ENCODE measurements at places on chromosomes 5 and 9. TPM values are rescaled to one million over a fixed set of nuclear protein-coding genes. Genes with fewer than 3 reads are reported as not detected.

Gene IFNA4
- not detected for polyA plus RNA-seq

Gene ANKRD33B
- 0.77 TPM for polyA plus RNA-seq

Gene CD180
- polyA plus RNA-seq, result 0.05 TPM

Gene ST8SIA4
- polyA plus RNA-seq, result 0.34 TPM

Gene TAS2R1
- not detected for polyA plus RNA-seq

Gene PCDHGB2
- polyA plus RNA-seq, result 1.1 TPM
